Tibial nerve (tissue), 4 donors: ENCODE measurements at places on chromosomes 11 and 22.

- DNase-seq, result no peak
Measured at GRCh38 chr11:17560281-17561110, 13.4 kb downstream of the OTOG start.

DNA sequence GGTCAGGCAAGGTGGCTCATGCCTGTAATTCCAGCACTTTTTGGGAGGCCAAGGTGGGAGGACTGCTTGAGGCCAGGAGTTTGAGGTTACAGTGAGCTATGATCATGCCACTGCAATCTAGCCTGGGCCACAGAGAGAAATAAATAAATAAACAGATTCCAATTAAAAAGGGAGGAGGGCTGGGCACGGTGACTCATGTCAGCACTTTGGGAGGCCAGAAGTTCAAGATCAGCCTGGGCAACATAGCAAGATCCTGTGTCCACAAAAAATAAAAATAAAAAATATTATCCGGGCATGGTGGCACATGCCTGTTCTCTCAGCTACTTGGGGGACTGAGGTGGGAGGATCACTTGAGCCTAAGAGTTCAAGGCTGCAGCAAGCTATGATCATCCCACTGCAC is 7.5 kb downstream of the CYB561A3 start:
- no peak for DNase-seq

DNA sequence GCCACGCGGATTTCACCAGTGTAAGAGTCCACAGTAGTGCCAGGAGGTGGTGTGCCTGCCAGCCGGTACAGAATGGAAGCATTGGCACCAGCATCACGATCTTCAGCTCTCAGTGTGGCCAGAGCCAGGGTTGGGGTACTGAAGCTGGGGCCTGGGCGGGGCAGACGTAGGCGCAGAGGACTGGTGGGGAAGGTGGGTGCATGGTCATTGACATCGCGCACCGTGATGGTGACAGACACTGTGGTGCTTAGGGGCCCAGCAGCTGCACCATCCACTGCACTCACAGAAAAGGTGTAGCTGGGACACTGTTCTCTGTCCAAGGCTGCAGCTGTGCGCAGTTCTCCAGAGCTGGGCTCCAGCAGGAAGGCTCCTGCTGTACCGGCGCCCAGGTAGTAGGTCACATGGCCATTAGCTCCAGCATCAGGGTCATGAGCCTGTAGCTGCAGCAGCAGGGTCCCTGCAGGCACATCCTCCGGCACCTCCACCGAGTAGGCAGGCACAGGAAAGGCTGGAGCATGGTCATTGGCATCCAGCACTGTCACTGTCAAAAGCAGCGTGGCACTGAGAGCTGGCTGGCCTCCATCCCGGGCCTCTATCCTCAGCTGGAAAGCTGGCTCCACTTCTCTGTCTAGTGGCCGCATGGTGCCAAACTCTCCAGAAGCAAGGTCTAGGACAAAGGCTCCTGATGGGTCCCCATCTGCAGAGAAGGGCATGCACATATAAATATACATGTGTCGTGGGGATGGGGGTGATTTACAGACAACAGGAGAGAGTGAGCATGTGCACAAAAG is 7.9 kb upstream of the TPP1 start:
- no peak for DNase-seq

DNA sequence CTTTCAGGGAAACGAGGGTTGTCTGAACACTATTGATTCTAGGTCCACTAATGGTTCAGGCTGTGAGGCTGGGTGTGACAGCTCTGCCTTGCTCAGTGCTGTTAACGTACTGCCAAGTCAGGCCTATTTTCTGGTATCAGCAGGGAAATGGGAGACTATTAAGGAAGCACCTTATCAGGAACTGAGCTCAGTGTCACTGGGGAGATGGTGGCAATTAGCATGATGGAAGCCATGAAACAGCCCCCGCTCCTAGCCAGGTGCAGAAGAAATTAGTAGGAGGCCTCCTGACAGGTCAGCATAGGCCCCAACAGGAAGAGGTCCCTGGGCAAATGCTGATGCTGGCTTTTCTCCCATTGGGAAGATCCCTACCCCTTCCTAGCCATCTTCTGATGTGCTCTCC is 42.6 kb upstream of the LMO2 start:
- no peak for DNase-seq
